ENCODE measurements at places on chromosomes 5 and 9.

DNA sequence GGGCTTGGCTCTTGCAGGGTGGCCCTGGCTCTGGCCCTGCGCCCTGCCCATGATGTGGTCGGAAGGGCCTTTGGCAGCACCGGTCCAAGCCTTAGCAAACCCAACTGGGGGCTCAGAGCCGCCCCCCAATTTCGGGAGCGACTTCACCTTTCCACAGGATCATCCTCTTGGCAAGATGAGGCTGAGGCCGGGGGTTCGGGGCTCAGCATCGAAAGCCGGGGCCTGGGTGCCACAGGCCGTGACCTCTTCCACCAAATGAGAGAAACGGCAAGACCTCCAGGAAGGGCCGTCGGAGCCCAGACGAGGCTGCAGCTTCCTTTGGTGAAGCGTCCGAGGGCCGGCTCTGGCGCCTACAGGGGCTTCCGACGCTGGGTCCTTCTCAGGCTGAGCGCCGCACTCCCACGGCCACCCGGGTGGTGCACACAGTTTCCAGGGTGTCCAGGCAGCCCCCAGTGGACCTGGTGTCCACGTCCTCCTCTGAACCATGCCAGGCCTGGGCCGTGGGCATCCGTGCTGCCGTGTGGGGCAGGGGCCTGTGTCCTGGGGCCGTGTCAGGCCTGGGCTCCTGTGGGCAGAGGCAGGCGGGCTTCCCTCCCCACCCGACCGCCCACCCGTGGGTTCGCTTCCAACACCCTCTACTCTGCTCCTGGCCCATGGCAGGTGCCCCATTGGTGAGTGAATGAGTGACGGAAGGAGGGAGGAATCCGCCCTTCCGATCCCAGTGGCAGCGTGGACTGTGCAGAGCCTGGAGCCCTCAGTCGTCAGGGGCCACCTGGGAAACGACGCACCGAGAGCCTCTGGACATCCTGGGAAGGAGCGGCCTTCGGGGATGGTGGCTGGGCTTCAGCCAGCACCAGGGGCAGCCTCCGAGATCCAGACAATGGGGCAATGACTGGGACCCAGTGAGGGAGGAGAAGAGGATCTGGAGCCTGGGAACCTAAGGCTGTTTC lies 5.2 kb upstream of the AGPAT2 start:
- no peak for DNase-seq

- DNase-seq: no peak
These were observed 28.0 kb downstream of the DNAI1 start for GRCh38 chr9:34486572-34486971.

DNA sequence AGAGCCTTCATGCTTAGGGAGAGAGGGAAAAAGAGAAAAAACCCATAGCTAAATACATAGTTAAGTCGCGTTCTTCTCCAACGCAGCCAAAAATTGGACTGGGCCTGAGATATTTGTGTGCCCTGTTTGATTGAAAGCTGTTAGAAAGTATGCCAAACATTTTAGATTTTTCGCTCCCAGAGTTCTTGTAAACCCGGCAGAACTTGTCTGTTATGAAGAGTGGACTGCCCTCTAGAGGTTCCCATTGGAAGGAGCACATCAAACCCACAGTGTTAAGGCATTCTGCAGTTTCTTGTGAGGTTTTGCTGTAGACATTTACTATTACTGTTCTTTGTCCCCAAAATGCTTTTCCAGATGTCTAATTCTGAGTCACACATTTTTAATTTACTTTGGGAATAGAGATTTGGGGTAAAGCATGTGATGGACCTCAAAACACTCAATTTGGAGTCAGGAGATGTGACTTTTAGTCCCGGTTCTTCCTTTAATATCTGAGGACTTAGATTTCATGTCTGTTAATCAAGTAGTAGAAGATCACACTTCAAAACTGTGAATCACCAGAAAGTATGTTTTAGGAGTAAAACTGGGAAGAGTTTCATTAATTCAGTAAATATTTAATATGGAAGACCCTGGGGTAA lies 96.6 kb downstream of the PCSK1 start:
- peak; percentile 50 for DNase-seq

DNA sequence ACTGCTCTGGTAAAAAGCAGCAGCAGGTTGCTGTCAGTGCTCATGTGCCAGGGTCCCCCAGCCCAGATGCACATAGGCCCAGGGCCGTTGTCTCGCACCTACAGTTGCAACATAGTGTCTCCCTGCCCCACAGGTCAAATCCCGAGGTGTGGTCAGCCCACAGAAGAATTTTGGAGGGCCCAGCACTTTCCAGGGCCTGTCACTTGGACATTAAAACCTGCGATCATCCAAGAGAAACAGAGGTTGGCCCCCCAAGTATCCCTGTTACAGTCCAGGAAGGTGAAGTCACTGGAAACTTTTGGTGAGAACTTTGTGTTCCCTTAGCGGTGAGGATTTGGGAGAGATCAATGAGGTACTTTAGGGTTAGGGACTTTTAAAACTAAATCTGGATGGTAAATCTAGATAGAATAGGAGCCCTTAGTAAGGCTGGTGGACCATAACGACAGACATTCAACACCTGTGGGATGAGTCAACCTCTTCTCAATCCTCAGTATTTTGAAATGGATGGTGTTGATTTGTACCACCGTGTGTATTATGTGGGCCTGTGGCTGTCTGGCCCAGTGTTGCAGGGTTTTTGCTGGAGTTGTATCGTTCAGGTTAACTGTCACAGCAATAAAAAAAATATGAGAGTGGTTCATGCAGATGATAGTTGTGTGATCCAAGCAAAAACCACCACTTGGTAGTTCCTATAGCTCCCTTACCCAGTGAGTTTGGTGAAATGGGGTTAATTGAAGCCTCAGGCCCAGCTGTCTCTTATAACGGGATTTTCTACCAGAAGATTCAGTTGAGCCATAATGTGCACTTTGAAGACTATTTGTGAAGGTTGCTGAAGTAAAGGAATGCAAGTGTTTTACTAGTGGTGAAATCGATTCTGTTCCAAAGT lies 19.2 kb downstream of the OR2S2 start:
- DNase-seq: no peak

DNA sequence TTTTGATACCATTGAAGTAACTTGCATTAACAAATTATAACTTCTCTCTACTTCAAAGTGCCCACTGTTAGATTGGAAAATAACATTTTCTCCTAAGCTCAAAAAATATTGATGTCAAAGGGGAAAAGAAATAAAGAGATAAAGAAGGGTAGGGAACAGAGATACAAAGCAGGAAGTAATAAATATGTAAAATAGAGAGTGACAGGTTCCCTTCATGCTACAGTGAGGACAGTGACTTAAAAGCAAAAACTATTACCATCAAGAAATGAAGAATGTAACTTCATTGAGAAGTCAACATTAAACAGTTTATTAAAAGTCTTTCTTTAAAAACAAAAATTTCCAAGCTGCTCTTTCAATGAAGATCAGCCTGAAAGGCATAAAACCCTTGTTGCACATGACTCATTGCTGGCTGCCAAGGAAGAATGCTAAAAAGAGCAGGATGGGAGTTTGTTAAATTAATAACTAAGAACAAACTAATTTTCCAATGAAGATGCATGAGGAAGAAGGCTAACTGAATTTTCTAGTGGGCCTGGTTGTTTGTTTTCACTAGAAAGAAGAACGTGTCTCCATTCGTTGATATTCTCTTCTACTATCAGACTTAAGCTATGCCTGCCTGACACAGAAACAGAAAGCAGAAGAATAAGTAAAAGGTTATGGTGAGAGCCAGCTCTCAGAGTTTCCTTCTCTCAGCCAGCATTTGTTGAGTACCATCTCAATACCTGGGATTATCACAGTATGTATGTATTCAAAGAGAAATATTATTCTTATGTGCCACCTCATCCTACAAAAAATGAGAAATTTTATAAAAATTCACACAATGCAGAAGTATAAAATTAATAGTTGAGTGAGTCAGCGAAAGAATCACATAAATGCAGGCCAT lies 197.8 kb upstream of the NREP start:
- DNase-seq: no peak

DNA sequence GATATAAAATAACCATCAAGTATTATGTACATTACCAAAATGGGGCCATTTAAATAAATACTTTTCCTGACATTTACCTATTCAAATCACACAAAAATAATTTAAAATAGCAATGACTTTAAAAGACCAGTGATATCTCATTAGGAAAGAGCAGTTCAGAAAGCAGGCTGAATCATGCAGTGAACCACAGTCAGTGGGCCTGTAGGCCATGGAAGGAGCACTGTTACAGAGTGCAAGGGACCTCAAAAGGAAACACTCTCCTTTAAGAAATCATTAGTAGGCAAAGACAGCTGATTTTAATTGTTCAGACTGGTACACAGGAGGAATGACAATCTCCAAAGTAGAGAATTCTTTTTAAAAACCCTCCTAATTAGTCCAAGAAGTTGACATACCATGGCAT lies 283.5 kb upstream of the EFNA5 start:
- DNase-seq: no peak

DNA sequence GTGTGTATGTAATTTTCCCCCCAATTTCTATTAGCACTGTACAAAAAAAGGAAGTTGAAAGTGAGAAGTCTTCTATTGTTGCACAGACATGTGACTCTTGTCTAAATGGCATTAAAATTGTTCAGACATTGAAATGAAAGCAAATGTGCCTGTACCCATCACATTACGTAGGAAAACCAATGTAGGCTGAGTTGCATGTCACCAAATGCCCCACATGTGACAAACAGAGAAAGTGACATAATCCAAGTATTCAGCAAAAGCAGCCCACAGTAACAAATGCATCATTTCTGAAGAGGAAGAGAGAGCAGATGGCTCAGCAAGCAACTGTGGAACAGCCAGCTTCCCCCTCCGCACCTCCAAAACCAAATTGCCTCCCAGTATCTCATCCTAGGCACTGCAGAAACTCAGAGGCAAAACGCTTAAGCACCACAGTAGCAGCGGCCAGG lies 161.5 kb upstream of the NR4A3 start:
- no peak for DNase-seq

GRCh38 chr5:56620903-56621677 lies 194.3 kb upstream of the MAP3K1 start:
- no peak for DNase-seq

- DNase-seq: peak; percentile 40
These were observed 2.1 kb upstream of the TTLL11 start for GRCh38 chr9:122095010-122095767.

- no peak for DNase-seq
These were observed 84.3 kb downstream of the ZNF462 start for GRCh38 chr9:106947106-106947900.

DNA sequence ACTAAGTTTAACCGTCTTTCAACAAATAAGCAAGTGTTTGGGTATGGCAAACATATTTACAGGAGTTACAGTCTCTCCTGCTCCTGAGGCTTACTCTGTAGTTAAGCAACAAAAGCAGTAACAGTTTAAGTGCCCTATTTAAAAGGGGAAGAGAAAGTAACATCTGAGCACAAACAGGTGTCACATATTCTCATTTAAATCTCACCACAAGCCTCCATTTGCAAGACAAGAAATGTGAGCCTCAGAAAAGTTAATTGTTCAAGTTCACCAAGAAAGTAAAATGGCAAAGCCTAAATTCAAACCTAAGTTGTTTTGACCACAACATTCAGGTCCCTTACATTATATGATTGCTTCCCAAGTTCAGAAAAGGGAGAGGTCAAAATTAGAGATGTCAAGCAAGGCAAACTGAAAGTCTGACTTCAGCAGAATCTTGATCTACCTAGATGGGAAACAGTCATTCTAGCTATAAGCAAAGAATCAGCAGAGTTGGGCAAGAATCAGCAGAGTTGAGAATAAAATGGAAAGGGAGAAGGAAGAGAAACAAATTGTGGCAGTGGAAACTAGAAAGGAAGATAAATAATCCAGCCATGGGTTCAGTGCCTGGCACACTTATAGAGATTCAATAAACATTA lies 93.4 kb downstream of the STRBP start:
- no peak for DNase-seq

GRCh38 chr9:7906783-7907550 lies 107.4 kb upstream of the DMAC1 start:
- no peak for DNase-seq

GRCh38 chr9:14433351-14434157 lies 119.6 kb upstream of the NFIB start:
- DNase-seq: peak; percentile 70

DNA sequence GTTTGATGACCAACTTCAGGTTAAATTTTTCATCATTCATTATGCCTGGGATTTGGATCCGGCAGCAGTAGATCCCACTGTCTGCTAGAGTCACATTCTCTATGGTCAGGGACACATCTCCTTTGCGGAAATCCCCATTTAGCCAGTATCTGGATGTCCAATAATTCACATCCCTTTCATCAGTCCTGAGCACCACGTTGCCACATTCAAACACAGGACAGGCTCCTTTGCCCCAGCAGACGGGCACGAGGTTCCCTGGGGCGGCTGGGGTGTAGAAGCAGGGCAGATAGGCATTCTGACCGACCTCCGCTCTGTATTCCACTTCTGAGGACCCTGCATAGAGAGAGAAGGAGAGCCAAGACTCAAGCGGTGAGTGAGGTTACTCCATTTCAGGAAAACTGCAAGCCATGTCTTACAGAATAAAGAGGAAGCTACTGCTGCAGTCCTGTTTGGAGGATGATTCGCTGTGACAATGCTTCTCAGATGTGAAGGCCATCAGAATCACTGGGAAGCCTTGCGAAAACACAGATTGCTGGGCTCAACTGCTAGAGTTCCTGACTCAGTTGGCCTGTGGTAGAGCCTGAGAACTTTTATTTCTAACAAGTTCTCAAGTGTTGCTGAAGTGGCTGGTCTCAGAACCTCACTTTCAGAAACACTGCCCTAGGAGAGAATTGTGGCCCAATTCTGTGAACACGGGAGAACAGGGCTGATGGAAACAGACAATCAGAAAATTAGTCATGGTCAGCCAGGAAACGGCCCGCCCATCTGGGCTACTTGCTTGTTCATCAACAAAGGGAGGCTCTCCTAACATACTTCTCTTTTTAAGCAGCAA lies 2.0 kb downstream of the HAVCR2 start:
- no peak for DNase-seq

DNA sequence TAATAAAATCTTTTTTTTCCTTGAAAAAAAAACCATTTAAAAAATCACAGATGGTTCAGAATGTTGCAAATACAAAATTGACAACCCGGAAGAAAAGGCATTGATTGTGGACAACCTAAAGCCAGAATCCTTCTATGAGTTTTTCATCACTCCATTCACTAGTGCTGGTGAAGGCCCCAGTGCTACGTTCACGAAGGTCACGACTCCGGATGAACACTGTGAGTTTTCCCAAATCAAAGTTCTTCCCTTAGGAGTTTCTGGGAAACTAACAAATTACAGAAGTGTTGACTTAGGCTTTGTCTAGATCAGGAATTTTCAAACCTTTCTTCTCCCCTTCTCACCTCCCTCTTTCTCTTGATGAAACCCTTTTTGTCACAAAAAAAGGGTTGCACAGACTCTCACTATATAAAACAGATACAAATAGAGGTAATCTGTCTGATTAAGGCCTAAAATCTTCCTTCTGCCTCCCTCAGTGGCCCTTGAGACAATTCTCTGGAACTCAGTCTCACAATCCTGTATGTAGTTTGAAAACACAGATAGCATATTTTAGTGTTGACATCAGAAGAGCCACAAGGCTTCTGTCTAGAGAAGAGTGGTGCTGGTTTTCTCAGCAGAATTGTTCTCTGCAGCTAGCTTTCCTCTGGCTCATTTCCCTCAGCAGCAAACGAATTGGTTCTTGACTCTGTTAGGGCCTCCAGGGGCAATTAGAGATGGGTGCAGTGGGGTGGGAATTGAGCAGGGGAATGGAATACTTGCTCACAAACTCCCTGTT lies 79.5 kb downstream of the OSMR start:
- no peak for DNase-seq

Data from NCI-H1092 treated with DMSO at 0.1 percent for 48 hours (cell line).